ENCODE measurements at places on chromosomes 12 and 14. TPM values are rescaled to one million over a fixed set of nuclear protein-coding genes. Genes with fewer than 3 reads are reported as not detected.

The INHBC gene
- not detected for total RNA-seq

The LRP1-AS gene
- not detected for total RNA-seq

The RNASE1 gene
- not detected for total RNA-seq

The FGD6 gene
- total RNA-seq, result 17.5 TPM

The GNB3 gene
- total RNA-seq, result 1.9 TPM

The PLA2G1B gene
- not detected for total RNA-seq

Data from A549 treated with RU486 at 1 μM for 4 hours (cell line).